C1 segment of cervical spinal cord (tissue), 14 donors: ENCODE measurements at places on chromosomes 5 and 9.

DNA sequence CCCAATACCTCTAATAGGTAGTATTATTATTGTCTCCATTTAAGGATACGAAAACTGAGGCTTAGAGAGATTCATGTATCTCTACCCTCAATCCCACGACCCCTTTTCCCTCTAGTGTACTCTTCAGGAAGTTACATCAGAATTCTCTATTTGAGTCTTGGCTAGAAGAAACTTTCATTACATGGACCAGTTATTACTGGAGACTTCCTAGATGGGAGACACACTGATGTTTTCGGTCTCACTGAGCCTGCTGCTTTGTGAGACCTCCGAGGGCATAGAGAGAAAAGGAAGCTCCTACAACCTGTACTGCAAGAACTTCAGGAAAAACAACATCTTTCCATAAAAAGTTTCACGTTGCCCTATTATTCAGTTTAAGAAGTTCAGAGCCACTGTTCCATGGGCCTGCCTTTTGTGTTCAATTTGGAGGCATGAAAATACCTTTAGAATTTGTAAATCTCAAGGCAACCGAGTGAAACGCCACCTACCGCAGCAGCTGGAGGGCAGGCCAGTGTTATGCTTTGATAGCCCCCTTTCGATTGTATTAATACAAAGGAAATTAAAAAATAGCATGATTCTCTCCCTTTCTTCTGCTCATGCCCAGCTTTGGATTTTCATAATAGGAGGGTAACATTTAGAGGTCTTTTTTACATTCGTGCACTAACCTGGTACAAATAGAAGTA lies 223.3 kb downstream of the EBF1 start:
- DNase-seq: no peak

DNA sequence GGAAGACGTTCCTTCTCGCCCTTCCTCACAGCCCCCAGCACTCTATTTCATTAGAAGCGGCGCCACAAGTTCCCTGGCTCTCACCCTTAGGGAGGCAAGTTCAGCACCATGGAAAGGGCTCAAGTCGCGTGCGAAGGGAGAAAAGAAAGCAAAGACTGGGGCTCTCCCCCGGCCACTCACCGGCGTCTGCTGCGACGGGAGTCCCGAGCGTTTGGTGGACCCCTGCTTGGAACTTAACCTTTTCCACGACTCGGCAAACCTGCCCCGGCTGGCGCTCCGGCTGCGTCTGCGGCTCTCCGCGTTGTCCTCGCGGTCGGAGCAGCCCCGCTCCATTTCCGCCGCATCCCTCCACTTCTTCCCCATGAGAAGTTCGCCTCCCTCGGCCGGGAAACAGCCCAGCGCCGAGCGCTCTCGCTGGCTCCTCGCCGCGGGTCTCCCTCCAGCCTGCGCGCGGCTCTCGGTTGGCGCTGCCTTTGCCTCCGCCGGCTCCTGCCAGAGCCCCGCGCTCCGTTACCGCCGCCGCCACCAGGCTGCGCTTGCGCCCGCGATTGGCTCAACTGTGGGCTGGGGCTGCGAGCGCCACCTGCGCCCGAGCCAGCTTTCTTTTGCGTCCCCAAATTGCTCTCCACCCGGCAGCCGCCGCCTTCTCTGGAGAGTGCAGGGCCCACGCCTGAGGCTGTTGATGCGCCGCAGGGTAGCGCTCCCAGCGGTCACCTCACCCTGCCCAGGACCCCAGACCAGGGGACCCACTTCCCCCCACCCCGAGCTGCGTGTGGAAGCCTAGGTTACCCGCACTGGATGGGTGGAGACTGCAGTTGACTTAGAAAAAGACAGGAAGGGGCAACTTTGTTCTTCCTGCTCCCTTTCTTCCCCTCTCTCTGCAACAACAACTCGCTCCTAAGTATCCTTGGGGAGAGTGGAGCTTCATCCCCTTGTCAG lies 321.6 kb downstream of the CEMIP2 start:
- DNase-seq: peak; percentile 3

- no peak for DNase-seq
These were observed 170.6 kb downstream of the SEMA6A start for GRCh38 chr5:116404016-116404415.

DNA sequence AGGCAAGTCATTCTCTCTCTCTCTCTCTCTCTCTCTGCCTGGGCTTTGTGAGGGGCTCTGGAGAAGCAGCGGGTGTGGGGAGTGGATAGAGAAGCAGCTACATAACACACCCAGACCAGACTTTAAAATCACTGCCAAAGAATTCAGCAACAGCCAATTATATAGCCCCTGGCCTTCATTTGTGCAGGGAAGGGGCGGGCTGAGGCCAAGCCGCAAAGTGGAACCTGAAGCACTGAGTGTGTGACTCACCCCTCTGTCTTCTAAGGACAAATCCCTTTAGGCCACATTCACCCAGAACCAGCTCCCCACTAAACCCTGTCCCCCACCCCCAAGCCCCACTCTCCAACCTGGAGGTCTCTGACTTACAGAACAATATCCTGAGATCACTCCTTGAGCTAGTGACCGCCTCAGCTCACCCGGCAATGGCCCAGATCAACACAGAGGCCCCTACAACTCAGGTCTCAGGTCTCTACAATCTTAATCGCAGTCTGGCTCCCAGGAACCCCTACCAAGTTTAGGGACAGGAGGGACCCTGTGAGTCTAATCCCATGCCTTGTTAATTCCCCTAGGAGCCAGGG lies 6.0 kb downstream of the B4GALT1 start:
- DNase-seq: no peak

GRCh38 chr9:123480791-123481190 lies 124.8 kb downstream of the CRB2 start:
- no peak for DNase-seq

DNA sequence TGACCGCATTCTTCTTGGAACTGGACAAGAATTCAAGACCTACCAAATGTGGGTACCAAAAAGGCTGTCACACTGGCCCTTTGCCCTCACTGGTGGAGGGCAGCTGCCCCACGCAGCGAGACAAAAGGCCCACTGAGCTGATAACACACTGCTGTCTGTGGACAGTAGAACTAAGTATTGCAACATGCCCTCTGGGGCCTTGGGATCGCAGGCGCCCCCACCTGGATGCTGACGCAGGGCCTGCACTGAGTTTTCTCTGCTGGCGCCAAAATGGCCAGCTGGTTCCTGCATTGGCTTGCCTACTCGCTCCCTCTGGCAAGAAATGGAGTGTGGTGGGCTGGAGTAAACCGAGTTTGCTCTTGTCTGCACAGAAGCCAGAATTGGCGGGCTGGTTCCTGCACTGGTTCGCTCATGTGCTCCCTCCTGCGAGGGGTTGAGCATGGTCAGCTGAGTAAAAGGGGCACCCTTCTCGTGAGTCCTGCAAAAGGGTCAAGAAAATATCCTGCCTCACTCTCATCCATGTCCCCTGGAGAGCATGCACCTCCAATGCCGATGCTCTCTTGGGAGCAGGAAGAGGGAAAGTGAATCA lies 55.7 kb downstream of the NXNL2 start:
- no peak for DNase-seq

- no peak for DNase-seq
These were observed 43.2 kb downstream of the RICTOR start for GRCh38 chr5:39031041-39031440.

- DNase-seq: no peak
These were observed 40.3 kb upstream of the TNFAIP8 start for GRCh38 chr5:119315516-119315949.

DNA sequence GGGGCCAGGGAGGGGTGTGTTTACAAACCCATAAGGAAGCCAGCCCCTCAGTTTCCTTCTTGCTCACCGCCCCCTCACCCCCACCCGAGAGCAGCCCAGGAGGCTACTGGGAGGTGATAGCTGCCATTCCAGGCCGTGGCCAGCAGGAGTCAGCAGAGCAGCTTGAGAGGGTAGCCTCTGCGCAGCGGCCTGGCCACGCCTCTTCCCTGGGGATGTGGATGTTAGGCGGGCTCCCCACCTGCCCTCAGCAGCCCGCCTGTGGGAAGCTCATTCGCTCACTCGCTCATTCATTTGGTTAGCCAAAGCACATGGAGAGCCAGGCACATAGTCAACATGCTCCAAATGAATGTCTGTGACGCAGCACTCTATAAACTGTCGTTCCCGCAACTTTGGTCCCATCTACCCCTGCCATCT lies 6.1 kb upstream of the DPM2 start:
- peak; percentile 82 for DNase-seq

DNA sequence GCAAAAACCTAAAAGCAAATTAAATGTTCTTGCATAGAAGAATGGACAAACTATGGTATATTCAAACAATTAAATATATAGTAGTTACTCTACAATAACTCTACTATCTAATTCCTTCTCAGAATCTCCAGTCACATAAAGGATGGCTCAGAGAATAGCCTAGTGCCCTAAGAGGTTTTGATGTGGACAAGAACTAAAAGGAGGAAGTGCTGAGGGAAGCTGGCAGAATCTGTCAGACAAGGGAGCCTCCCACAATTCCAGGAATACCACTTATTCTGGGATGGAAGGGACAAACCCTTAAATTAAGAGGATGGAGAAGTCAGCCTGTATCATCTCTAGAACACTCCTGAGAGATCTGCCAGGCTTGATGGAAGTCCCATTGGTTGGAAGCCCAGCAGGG lies 30.4 kb downstream of the TNFSF8 start:
- DNase-seq: no peak

GRCh38 chr9:104269996-104270963 lies 176.2 kb downstream of the SMC2 start:
- DNase-seq: no peak

- DNase-seq: no peak
These were observed 33.8 kb upstream of the NEURL1B start for GRCh38 chr5:172607213-172607793.

DNA sequence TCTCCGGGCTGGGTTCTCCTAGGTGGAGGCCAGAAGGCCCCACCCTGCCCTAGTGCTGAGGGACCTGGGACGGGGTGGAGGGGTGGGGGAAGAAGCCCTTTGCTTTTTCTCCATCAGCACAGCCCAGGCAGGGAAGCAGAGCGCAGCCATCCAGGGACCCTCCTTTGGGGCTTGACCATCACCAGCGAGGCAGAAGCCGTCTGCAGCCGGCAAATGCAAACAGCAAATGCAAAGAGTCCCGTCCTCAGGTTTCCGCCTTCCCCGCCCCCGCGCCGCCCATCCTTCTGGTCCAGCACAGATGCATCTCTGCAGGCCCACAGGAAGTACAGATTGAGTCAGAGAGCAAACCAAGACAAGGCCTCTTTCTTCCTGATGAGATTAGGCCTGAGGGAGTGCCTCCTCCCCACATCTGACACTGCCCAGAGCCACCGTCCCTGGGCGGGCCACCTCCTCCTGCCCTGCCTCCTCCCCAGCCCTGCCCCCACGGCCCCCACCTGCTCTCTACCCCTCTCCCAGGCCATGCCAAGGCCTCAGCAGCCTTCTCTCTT lies 23.4 kb downstream of the CORO2A start:
- DNase-seq: no peak

DNA sequence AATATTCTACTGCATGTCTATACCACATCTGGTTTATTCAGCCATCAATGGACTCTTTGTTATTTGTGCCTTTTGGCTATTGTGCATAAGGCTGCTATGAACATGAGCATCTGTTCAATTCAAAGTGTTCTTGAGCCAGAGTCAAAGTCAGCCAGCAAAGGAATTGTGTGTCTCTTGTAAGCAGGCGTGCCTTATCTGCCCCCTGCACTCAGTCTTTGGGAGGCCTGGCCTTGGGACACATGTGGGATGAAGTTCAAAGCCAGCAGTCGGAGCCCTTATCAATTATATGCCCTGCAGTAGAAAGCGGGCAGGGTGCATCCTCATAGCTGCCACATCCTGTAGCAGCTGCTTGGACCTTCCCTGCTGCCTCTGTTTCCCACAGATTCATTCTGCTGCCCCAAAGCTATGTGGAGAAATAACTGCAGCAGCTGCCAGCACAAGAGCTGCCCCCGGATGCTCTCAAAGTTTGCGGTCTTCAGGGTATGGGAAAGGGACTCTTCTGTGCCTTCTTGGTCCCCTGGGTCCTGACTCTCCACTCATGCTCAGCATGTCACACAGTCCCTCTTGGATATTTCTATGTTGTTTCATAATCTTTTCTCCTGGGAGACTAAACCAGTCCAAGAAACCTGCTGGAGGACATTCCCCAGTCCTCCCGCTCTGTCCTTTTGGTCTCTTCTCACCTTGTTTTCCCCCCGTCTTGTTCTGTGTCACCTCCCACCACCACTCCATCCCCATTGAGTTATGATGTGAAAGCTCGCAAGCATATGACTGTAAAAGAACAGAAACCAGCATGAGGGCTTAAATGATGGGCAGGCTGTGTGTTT lies 35.9 kb downstream of the STOM start:
- no peak for DNase-seq
